Subcutaneous adipose tissue (tissue), 4 donors: ENCODE measurements at places on chromosomes 3 and 15. TPM values are rescaled to one million over a fixed set of nuclear protein-coding genes. Genes with fewer than 3 reads are reported as not detected.

Gene KCNMB3
- total RNA-seq, result 2.8 TPM

Gene CFAP161
- total RNA-seq, result not detected

Gene STARD5
- total RNA-seq, result 1.3 TPM

Gene WDR72
- total RNA-seq, result not detected

Gene OXTR
- total RNA-seq, result 0.19 TPM

Gene KLHL40
- not detected for total RNA-seq

Gene ACAA1
- 121 TPM for total RNA-seq
